T-helper 2 cell (primary cell): ENCODE measurements at places on chromosomes 7 and 10.

GRCh38 chr7:159008417-159008816, 136.2 kb downstream of the VIPR2 start:
- no peak for DNase-seq

GRCh38 chr10:3548076-3548475, 236.9 kb downstream of the KLF6 start:
- DNase-seq: no peak

GRCh38 chr10:60853107-60853506, 74.8 kb downstream of the CDK1 start:
- DNase-seq: no peak

- DNase-seq: no peak
Observed at GRCh38 chr7:158355456-158356065, 232.1 kb downstream of the PTPRN2 start.

DNA sequence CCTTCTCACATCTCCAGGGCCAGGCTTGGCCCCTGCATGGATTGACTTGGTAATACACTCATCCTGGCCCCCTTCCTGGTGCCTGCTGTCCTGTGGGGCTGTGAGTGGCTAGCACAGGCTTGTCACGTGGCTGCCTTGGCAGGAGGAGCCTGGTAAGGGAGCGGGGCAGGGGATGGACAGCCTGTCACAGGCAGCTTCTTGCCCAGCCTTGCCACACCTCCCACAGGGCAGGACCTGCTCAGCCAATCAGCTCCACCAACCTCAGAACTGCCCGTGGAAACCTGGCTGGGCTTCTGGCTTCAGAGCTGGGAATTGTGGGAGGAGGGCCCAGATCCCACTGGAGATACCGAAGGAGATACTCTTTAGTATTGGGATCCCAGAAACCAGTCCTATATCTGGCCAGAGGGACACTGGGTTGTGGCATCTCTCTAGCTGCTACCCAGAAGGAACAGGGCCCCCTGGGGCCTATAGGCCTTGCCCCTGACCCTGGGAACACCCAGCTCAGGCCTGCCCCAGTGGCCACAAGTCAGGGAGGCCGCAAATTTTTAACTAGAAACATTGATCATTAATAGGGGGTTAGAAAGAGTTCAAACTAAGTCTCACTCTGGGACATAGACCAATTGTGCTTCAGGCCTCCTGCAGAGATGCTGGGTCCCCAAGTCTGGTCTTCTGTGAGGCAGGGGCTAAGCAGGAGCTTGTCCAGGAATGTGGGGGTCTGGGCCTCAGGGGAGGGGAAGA, at the start of gene HOGA1:
Gene HOGA1 (plus strand): TSS at position 330 of the 738 bp plus-strand sequence. CDS start 315 bp downstream, at position 645.
- DNase-seq: no peak

DNA sequence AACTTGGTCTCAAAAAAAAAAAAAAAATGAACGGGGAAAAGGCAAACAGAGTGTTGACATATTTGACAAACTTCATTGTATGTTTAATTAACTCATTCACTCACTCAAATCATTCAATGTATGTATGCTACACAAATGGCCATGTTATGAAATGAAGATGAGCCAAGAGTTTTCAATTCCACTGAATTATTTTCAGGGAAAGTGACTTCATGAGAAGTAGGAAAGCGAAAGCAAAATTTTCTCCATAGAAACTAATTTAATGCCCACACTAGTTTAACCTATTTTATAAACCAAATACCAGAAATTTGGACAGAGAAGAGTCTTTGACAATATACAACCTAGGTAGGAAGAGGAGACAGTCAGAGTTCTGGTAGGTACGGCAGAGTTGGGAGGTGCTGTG, 119.5 kb downstream of the HIPK2 start:
- no peak for DNase-seq

GRCh38 chr7:121322460-121322859, 6.3 kb upstream of the WNT16 start:
- no peak for DNase-seq

GRCh38 chr7:98256431-98256830, 4.4 kb upstream of the TECPR1 start:
- no peak for DNase-seq

DNA sequence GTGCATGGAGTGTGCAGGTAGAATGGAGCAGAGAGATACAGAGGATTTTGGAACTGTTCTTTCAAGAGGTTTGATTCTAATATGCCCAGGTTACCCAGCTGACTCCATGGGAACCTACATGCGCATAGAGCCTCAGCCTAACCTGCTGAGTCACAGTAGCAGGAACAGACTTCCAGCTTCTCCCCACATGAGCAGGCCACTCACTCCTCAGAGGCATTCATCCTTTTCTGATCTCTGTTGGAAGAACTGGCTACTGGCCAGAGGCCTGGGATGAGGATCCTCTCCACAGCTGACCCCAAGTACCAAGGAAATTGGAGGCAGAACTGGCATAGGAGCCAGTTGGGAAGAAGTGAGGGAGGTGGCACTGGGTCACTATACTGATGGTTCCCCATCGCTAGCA, 17.9 kb upstream of the CCSER2 start:
- no peak for DNase-seq

GRCh38 chr10:127374901-127375300, 174.2 kb upstream of the NPS start:
- no peak for DNase-seq

DNA sequence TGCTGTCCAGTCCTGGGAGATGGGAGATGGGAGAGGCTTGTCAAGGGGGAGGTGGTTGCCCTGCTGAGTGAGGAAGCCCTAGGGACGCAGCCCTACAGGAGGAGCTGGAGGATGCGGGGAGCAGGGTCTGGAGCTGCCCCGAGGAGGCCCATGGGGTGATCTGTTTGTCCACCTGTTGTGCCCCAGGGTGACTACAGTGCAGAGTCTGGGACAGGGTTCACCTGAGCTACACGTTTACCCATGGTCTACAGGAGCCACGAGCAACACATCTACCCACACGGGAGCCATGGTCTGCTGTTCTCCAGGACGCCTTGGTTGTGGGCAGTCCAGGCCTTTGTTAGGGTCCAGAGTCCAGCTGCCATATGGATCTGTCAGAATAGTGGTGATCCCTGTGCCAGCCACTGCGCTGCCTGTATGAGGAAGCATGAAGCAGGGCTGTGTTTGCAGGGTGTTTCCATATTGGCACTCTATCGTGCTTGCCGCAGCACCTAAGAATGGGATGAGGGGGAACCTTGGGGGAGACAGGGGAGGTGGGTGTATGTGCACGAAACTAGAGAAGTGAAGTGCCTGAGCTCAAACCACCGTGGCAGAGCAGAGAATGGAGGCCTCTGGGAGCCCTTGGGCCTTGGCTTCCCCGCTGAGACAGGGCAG, 23.7 kb downstream of the ZNF775 start:
- no peak for DNase-seq

DNA sequence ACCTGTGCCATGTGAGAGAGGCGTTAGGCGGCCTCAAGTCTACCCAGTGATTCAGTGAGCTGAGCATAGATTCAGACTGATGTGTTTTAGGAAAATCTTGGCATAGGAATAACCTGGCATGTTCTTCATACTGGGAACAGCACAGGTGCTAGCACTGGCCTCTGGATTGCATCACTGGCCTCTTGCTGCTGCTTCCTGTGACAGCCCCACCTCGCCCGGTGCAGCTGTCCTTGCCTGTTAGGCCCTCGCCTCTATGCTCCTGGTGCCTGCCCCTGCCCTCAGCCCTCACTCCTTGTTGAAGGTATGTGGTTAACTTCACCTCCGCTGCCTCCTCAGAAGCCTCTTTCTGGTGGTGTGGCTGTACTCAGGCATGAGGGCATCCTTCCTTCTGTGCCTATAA, 46.2 kb downstream of the BLNK start:
- no peak for DNase-seq

DNA sequence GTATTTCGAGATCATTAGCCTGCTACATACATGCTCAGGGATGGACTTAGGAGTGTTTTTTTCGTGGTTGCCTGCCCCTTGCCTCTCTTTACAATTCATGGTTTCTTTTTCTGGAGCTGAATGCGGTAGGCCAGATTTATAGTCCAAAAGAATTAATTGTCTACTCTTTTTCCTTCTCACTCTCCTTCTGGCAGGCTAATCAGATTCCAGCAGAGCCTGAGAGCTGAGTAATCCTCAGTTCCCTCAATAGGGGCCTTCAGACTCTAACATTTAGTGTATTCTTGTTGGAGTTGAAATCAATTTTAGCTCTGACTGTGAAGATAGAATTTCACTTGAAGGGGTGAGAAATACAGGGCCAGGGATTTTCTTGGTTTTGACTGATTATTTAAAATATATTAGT, 16.4 kb downstream of the SORCS3 start:
- DNase-seq: no peak

- DNase-seq: no peak
Observed at GRCh38 chr10:67780759-67781538, 57.0 kb downstream of the DNAJC12 start.

- peak; percentile 85 for DNase-seq
Observed at GRCh38 chr7:138886501-138886917, 88.5 kb upstream of the ATP6V0A4 start.

GRCh38 chr7:94412762-94413322, 18.1 kb downstream of the COL1A2 start:
- no peak for DNase-seq
